ENCODE measurements at places on chromosomes 11 and 22.

DNA sequence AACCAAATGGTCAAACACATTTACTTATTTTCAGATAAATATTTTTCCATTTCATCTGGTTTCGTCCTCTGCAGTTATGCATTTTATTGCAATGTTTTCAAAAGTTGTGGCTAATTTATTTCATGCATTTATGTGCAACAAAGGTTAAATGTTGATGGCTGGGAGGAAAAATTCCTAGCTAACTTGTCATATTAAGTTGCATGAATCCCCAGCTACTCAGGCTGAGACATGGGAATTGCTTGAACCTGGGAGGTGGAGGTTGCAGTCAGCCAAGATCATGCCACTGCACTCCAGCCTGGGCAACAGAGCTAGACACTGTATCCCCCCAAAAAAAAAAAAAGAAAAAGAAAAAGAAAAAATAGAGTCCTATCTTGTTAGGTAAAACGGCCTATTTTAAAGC, 1862.4 kb upstream of the RAG2 start:
- DNase-seq, result no peak

DNA sequence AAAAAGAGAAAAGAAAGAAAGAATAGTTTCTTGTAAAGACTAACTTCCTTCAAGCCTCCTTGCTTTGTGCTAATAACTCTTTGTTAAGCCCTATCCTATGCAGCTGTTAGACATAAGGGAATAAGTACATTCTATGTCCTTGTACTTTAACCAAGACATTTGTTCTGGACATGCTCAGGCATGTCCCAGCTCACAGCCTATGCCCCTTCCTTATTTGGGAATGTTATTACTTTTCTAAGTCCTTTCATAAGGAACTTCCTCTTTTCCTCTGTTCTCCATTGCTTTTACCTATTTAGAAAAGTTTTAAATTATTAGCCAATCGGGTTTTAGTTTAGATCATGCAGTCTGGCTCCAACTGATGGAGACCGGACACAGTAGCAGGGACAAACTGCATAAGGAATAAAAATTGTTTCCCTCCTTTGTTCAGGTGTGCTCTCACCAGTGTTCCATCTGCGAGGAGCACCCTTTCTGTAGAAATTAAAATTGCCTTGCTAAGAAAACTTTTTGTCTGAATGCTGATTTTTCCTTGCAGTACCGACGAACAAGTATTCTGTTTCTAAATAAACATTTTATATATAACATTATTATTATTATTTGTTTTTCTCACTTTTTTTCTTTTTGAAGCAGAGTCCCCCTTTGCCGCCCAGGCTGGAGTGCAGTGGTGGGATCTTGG, 21.6 kb upstream of the SPINDOC start:
- DNase-seq, result no peak

- no peak for DNase-seq
Measured at GRCh38 chr11:110289472-110289871, 6.9 kb downstream of the RDX start.

DNA sequence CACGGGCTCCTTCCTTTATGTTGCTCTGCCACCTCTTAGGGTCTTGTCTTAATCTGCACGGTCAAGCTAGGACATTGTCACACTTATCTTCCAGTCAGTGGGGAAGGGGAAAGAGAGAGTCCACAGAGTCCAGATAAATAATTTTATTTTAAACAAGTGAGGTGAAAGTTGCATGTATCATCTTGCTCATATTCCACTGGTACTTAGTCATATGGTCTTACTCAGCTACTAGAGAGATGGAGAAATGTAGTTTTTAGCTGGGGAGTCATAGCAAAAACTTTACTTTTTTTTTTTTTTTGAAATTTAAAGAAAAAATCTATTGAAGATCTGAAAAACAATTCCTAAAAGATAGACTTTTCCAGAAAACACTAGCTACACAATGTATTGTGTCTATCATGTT, 29.0 kb downstream of the PDE3B start:
- DNase-seq, result no peak

DNA sequence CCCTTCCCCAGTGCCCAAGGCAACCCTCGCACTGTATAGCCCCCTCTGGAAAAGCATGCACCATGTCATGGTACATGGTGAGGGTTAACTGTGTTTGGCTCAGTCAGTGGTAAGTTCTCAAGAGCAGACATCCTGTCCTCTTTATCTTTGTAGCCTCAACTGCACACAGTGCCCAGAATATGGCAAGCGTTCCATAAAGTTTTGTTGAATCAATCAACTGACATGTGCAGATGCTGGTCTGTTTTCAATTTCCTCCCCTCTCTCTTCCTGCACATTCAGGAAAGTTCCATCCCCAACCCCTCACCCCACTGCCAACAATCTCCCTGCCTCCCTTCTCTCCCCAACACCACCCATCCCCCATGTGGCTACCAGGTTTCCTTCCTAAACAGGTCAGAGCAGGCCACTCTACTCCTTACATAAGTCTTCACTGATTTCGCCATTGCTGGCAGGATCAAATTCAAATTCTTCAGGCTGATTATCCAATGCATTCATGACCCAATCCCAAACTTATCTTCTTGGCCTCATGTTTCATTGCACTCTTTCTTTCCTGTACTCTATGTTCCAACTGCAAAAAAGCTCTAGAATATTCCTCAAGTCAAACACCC, 15.5 kb upstream of the TMPRSS5 start:
- DNase-seq, result no peak

DNA sequence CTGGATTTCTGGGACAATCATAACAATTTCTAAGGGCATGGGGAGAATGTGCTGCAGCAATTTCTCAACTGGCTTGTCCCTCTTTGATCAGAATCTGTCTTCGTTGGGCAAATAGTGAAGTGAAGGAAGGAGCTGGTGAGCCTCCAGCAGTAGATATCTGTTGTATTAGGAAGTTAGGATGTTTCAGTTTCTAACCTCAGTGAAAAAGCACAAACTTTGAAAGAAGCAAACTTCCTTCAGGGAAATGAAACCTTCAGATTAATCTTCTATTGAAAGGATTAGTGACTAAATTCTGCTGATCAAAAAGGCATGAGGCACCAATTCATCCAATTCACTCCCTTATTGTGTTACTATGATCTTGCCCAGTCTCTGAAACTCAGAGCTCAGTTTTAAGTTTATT, 24.3 kb downstream of the LMO2 start:
- no peak for DNase-seq

DNA sequence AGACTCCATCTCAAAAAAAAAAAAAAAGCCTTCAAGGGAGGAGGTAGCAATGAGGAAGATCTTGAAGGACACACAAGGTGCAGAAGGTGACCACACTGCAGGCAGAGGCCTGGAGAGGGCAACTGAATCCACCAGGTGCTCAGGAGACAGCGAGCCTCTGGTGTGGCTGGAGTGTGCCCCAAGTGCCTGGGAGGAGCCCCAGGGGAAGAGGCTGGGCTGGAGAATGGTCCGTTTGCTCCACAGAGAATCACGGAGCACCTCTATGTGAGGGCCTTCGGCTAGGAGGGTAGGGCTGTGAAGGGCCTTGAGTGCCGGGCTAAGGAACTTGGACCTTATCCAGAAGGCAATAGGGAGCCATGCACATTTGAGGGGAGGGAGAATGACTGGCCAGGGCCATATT, 50.3 kb downstream of the ARRB1 start:
- no peak for DNase-seq

DNA sequence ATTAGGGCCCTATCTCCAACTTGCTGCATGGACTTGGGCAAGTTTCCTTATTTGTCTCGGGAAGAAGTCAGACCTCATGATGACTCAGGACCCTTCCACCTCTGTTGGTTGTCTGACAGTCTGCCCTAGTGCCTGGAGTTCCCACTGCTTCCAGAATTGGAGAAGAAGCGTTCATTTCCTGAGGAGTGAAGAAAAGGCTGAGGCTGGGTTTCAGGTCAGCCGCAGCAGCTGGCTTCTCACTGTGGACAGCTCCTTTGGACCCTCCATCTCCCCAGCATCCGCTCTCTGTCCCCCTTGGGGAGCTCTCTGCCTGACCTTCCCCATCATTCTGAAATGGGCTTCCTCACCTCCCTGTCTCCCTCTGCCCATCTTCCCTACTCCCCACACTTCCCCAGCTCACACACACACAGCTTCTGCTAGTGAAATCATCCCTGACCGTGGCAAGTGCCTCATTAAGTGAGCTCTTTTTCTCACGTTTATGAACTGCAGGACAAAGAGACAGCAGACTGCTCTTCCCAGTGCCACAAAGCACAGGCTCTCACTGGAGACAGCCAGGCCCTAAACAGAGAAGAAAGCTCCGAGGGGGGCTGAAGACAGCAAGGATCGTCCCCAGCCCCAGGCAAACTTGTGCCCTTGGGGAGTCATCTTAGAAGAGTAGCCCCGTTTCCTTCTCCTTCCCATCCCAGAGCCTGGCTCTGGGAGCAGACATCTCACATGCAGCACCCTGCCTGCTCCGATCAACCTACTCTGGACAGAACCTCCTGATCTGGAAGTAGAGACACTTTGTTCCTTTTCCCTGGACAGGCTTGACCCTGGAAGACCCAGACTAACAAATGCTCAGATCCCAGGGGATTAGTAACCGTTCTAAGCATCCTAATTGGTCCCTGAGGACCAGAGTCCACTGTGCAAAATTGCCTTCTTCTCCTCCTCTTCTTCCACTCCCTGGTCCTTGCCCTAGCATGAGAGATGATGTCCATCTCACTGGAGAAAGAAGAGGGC, 157.9 kb downstream of the FEZ1 start:
- DNase-seq, result no peak

DNA sequence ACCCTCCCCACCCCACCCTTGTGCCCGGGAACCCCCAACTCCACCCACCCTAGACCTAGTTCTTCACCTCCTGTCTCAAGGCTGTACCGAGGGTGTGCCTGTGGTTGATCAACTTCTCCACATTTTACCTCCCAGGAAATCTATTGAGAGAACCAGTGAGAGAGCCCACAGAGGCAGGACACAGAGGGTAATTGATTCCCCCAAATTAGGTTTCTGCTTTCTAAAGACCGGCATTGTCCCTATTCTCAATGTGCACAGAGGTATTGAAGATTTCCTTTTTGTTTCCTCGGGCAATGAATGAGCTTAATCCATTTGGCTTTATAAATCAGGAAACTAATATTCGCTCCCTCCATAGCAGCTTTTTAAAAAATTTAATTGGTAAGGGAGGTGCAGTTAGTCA, 6.0 kb upstream of the LMO1 start:
- no peak for DNase-seq

DNA sequence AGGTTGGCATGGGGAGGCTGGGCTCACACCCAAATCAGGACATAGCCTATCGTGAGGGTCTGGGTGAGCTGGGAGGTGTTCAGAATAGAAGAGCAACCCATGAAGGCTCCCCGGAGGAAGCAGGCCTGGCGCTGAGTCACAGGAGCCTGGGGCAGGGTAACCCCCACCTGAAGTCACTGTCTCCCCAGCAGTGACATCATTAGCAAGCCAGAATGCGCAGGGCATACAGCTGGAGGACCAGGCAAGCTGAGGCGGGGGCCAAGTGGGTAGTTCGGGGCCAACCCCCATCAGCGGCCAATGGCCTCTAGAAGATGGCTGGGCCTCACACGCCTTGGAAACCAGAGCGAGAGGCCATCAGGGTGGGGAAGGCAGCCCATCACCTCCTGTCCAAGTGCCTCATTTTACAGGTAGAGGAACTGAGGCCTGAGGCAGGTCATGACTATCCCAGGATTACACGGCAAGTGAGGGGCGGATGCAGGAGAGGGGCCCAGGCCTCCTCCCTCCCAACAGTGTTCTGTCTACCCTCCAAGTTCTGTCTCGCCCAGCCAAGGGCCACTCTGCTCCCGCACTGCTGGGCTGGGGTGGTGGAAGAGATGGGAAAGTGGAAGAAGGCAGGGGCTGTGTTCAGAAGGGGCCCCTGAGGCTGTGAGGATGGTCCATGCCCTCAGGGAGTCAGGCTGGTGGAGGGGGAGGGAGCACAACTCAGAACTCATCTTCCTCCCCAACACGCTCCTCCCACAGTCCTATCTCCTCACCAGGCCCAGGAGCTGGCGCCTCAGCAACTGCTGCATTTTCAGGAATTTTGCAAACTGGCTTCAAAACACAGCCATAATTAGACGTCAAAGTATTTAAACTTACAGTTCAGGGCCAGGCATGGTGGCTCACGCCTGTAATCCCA, 24.6 kb downstream of the RPL3 start:
- DNase-seq, result no peak

- DNase-seq, result no peak
Measured at GRCh38 chr22:32591620-32592019, 117.0 kb downstream of the FBXO7 start.

DNA sequence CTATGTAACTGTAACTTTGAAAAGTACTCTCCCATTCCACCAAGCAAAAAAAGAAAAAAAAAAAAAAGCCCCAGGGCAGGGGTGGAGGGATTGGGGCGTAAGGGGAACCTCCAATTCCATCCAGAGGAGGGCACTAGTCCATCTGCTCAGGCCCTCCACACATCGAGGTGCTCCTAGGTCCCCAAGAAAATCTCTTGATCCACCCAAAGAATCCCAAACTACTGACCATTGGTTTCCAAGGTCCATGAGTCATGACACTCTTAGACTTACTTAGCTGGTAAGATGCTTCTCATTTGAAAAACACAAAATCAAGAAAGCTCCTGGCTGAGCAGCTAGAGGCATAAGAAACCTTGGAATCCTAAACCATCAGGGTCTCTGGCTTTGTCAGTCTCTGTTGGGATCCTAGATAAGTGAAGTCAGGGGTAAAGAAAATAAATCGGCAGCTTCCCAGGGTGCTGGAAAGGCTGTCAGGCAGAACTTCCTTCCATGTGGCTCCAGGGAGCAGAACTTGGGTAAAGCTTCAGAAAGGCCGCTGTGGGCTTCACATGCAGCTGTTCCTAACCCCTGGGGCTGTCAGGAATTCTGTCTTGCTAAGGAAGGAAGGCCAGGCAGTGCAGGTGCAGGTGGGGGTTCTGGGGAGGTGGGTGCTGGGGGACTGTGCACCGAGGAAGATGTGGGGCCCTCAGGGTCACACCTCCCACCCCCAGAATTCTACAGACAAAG, 49.4 kb upstream of the ADA2 start:
- DNase-seq, result no peak

- no peak for DNase-seq
Measured at GRCh38 chr22:17060126-17060525, 24.7 kb upstream of the IL17RA start.

GRCh38 chr11:130629039-130629438, 180.6 kb downstream of the ADAMTS15 start:
- no peak for DNase-seq

DNA sequence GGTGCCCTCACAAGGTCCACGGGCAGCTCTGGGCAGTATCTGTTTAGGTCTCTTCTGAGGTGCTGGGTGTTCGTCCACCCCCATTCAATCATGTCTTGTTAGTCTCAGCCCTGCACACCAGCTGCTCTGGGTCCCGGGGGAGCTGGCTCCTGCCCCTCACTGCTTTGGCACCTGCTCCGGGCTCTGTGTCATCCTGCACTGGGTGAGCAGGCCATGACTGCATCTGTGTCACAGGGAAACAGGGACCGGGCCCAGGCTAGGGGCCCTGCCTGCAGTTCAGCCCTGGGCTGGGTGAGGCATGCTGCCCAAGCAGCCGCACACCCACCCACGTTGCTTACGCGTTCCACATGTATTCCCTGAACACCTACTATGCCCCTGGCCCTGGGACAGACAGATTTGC, 43.9 kb downstream of the ELFN2 start:
- DNase-seq, result no peak
